Pulmonary artery endothelial cell (primary cell): ENCODE measurements at places on chromosomes 11 and 22.

GRCh38 chr11:47186700-47187695, 764 bp upstream of the PACSIN3 start:
- DNase-seq, result no peak

DNA sequence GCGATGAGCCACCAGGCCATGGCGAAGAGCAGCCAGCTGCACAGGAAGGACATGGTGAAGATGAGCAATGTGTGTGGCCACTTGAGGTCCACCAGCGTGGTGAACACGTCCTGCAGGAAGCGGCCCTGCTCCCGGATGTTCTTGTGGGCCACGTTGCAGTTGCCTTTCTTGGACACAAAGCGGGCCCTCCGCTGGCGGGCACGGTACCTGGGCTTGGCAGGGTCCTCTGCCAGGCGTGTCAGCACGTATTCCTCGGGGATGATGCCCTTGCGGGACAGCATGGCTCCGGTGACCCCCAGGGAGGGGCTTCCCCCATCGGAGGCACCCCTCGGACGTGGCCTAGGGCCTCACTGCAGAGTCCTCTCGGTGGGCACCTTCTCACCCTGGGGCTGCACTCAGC, 648 bp downstream of the KCNJ11 start:
- no peak for DNase-seq

DNA sequence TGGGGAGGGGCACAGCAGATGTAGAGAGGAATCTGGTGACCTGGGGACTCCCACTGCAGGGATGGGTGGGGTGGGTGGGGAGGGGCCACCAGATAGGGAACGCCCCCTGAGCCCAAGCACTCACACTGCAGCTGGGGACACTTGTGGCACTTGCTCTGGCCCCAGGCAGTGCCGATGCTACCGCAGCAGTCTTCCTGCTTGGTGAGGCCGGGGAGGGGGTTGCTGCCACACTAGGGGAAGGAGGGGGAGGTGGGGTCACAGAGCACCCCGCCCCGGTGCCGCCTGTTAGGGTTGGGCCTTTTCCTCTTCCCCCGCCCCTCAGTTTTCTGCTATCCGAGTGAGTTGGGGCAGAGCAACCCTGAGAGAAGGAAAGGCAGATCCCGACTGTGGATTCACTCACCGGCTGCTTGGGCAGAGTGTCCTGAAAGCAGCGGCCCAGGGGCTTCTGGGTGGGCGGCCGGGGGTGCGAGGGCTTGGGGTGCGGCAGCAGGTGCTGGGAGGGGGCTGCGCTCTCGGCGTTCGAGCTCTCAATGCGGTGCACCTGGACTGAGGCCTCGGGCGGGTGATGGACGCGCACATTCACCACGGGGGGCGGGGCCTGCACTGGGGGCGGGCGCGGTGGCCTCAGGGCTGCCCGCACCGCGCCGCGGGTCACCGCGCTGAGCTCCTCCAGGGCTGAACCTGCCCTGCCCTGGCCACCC, 4.7 kb downstream of the LTBP3 start:
- DNase-seq, result no peak

- DNase-seq, result no peak
Observed at GRCh38 chr11:74024261-74025029, 15.6 kb upstream of the UCP3 start.

GRCh38 chr22:32815943-32816342, 14.4 kb downstream of the TIMP3 start:
- no peak for DNase-seq

DNA sequence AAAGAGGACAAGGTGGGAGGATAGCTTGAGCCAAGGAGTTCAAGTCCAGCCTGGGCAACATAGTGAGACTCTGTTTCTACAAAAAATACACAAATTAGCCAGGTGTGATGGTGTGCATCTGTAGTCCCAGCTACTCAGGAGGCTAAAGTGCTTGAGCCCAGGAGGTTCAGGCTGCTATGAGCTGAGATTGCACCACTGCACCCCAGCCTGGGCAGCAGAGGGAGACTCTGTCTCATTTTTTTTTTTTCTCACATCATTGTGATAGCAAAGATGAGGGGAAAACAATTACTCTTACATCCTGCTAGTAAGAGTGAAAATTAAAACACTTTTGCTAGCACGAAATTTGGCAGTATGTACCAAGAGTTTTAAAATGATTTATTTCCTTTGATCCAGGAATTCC, 463.7 kb downstream of the TMEM135 start:
- no peak for DNase-seq
